ENCODE measurements at places on chromosomes 2 and 18. TPM values are rescaled to one million over a fixed set of nuclear protein-coding genes. Genes with fewer than 3 reads are reported as not detected.

The NYAP2 gene
- total RNA-seq = not detected

The MAPRE3 gene
- 2.5 TPM for total RNA-seq

The SPDYA gene
- 1.9 TPM for total RNA-seq

The SERPINB7 gene
- total RNA-seq = not detected

The FZD7 gene
- total RNA-seq = 1.3 TPM

The WDR43 gene
- total RNA-seq = 190 TPM

The GAL3ST2 gene
- 1.2 TPM for total RNA-seq

The CD8A gene
- total RNA-seq = 1.3 TPM
